CD4-positive, CD25-positive, alpha-beta regulatory T cell (primary cell): ENCODE measurements at places on chromosomes 12 and 14. TPM values are rescaled to one million over a fixed set of nuclear protein-coding genes. Genes with fewer than 3 reads are reported as not detected.

DNA sequence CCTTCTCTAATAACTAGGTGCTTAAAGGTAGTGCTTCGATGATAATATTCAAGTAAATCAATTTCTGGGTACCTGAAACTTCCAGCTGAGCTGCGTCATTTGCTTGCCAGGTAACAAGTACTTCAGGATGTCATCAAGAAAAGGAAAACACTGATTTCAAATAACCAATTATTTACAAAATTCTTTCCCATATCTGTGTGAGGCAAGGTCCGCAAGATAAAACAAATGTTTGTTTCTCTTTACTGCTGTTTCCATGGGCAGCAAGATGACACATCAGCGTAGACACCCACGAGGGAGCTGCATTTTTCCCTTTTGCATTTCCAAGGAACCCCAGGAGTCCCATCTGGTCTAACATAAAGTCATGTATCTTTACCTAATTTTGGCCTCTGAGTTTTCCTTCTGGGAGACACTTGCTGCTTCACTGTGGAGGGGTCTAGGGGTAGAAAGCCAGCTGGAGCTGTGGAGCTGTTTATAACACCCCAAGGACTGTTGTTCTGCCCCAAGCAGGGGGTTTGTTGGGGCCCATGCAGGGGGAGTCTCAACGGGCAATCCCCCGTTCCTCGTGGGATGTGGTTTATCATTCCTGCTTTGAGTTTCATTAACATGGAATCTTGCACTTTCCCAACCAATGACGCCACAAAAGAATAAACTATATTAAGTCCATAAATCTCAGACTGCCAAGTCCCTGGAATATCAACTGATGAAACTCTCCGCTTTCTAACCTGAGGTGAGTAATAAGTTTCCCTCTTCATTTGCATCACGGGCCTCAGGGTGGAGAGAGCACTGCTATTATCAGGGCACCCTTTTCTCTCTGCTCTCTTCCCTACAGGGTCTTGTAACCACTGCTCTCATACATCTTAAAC lies 112.8 kb upstream of the PELI2 start:
- DNase-seq: no peak

GRCh38 chr12:49296034-49296835 lies 1.3 kb downstream of the PRPH start:
- DNase-seq: peak; percentile 45

GRCh38 chr12:685388-685787 lies 22.1 kb upstream of the NINJ2 start:
- peak; percentile 79 for DNase-seq

GRCh38 chr12:101002696-101003419 lies 207.2 kb downstream of the SLC5A8 start:
- no peak for DNase-seq

- no peak for DNase-seq
Measured at GRCh38 chr12:125186471-125187147, 121.4 kb downstream of the AACS start.

GRCh38 chr14:80095623-80096022 lies 115.7 kb downstream of the DIO2 start:
- DNase-seq: no peak

GRCh38 chr14:100421756-100422470 lies 98.8 kb downstream of the SLC25A47 start:
- DNase-seq: no peak

DNA sequence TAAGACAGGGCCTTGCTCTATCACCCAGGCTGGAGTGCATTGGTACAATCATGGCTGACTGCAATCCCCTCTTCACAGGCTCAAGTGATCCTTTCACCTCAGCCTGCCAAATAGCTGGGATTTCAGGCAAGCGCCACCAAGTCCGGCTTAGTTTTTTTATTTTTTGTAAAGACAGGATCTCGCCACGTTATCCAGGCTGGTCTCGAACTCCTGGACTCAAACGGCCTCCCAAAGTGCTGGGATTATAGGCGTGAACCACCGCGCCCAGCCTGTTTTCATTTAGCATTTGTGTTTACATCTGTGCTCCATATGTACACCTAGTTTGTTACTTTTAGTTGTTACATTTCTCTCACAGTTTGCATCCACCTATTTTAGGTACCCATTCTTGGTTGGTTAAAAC lies 32.5 kb upstream of the LIMA1 start:
- no peak for DNase-seq

DNA sequence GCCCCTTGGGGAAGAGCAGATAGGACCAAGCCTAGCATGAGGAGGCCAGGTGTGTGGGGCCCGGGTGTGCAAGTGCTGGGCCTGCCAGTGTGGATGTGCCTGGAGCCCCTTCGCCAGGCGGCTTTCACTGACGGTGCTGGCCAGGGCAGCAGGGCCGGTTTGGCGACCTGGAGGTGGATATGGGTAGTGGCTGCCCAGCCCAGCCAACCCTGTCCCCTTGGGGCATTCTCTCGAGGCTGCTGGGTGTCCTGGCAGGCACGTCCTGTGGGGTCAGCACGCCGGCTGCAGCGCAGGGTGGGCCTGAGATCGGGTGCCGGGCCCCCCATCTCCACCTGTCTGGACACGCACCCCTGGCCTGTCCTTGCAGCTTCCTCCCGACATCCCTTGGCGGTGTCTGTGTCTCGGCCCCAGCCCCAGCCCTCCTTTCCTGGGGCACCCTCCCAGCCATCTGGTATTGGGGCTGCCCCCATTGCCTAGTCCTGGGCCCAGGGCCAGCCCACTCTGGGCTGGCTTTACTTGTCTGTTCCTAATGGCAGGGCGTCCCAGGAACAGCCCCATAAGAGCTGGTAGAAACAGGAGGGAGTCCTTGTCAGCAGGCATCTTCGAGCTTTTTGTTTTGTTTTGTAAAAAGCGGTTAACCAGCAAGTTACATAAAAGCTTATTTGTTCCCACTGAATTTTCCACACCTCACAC lies 7.2 kb upstream of the CRIP2 start:
- no peak for DNase-seq

- no peak for DNase-seq
Measured at GRCh38 chr12:2094597-2094996, 41.8 kb downstream of the CACNA1C start.

- DNase-seq: no peak
Measured at GRCh38 chr12:15688838-15689625, 100.2 kb downstream of the EPS8 start.

DNA sequence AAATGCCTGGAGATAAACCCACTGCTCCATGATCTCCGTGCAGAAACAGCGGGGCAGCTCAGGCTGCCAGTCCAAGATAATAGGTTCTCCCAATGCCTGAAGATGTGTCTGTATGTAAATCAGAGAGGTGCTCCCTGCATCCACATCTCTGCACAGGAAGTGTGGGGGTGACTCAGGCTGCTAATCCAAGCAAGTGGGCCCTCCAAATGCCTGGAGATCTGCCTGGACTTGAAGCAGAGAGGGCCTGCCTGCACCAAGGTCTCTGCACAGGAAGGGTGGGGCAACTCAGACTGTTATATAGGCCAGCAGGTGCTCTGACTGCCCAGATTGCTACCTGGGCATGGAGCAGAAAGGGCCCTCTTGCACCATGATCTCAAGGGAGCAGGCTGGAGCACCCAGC lies 504.7 kb downstream of the LRFN5 start:
- DNase-seq: no peak

- DNase-seq: no peak
Measured at GRCh38 chr12:23493672-23494071, 455.8 kb downstream of the SOX5 start.

DNA sequence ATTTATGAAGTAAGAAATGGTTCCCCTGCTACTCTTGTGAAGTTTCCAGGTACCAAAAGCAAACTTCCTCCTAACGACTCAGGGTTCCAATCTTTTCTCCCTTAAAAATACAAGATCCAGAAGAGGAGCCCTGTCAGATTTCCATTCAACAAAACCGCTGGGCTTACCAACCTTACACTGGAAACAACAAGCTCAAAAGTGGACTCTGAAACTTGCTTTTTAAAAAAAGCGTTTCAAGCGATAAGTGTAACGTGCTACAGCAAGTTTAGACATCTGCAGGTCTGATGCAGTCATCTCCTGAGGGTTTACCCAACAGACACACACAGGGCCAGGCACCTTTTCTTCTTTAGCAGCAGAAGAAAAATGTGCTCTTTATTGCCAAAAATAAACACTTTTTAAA lies 6.9 kb upstream of the CREBL2 start:
- no peak for DNase-seq

DNA sequence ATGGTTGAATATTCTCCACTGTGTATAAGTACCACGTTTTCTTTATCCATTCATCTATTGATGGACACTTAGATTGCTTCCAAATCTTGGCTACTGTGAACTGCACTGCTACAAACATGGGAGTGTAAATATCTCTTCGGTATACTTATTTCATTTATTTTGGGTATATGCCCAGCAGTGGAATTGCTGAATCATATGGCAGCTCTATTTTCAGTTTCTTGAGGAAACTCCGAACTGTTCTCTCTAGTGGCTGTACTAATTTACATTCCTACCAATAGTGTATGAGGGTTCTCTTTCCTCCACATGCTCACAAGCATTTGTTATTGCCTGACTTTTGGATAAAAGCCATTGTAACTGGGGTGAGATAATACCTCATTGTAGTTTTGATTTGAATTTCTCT lies 623.1 kb upstream of the LRFN5 start:
- DNase-seq: no peak

GRCh38 chr14:63308723-63309317 lies 9.9 kb downstream of the GPHB5 start:
- DNase-seq: peak; percentile 24

DNA sequence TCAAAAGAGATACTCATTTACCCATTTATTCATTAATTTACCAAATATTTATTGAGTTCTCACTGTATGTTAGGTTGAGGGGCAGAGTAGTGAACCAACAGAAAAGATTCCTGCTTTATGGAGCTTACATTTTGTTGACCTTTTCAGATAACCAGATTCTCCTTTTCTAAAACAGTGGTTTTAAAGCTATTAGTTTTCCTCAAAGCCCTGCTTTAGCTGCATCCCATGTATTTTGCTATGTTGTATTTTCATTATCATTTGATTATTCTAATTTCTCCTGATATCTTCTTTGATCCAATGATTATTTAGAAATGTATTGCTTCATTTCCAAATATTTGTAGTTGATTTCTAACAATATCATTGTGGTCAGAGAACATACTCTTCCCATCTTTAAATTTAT lies 53.6 kb downstream of the EML1 start:
- DNase-seq: no peak

- DNase-seq: peak; percentile 84
Measured at GRCh38 chr14:68781161-68782021, 11.5 kb downstream of the ZFP36L1 start.

GRCh38 chr14:42013153-42013552 lies 406.5 kb downstream of the LRFN5 start:
- DNase-seq: no peak

- no peak for DNase-seq
Measured at GRCh38 chr12:10031771-10032175, 1.3 kb downstream of the CLEC9A start.

DNA sequence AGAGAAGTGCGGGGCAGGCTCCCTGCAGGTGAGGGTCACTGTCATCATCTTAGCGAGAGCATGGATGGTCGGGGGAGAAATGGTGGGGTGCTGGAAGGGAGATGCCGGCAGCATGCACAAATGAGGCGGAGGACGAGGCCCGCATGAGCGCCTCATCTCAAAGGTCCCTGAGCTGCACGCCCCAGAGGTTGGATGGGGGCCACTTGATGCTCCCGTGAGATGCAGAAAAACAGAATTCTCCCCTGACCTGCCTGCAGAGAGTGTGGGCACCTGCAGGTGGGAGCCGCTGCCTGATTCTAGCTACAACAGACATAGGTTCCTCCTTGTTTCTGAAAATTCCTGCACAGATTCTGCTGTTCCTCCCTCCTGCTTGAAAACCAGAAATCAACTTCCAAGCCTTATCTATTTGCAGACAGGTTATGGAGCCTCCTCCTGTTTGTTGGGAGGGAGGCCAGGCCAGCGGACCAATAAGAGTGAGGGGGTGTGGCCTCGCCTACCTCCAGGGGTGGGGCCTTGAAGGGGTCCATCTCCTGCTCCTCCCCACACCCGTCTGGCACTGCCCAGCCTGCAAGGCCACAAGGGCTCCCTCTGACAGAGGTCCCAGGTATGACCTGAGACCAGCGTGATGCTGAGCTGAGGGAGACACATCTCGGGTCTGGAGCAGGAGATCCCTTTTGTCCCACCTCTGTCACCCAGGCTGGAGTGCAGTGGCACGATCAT lies 67.2 kb downstream of the KDM2B start:
- DNase-seq: no peak

GRCh38 chr14:55502746-55503284 lies 62.4 kb upstream of the TBPL2 start:
- DNase-seq: no peak

- no peak for DNase-seq
Measured at GRCh38 chr14:50425105-50425504, 28.4 kb upstream of the CDKL1 start.

GRCh38 chr14:64734990-64735389 lies 30.8 kb downstream of the PLEKHG3 start:
- no peak for DNase-seq

- DNase-seq: no peak
Measured at GRCh38 chr12:67748743-67749040, 100.1 kb downstream of the DYRK2 start.

DNA sequence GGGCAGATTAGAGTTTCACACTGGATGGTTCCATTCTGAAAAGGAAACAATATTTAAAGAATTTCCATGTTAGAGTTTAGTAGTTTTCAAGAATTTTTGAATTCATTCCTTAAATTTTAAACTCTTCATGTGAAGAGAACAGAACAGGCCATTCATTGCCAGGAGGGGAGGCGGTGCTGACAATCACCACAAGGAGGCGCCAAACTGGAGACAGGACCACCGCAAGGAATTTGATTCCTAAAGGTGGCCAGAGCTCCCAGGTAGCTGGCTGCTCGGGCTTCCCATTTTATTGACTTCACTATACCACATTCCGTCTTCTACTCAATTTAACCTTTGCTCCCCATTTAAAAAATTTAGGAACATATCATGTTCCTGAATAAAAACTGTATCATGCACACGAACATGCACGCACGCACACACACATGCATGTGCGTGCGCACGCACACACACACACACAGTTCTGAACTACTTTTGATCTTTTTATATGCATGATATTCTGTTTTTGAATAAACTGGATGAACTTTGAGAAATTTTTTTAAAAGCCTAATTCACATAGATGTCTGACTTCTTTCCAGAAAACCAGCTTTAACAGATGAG lies 101.2 kb downstream of the NELL2 start:
- DNase-seq: peak; percentile 39

- no peak for DNase-seq
Measured at GRCh38 chr12:126424696-126425095, 1359.5 kb downstream of the AACS start.

Gene CALCOCO1
- 209 TPM for total RNA-seq

Gene ACYP1
- total RNA-seq: 21.9 TPM

Gene ESR2
- total RNA-seq: not detected

Gene BRMS1L
- 13.3 TPM for total RNA-seq

Gene HOXC5
- total RNA-seq: not detected

Gene AQP5
- not detected for total RNA-seq

Gene PMCH
- total RNA-seq: 1.6 TPM

Gene ACVRL1
- not detected for total RNA-seq

Gene RASSF9
- total RNA-seq: not detected

Gene SLC38A4
- total RNA-seq: not detected

Gene TEAD4
- not detected for total RNA-seq

Gene PZP
- not detected for total RNA-seq

Gene METTL25
- total RNA-seq: 13.4 TPM

Gene SELPLG
- total RNA-seq: 218 TPM

Gene KRT3
- not detected for total RNA-seq

Gene LPCAT3
- 28.3 TPM for total RNA-seq
